ENCODE measurements at places on chromosomes 3 and 15.
A peak's percentile ranks its signal among the peaks of the same experiment; 100 is the strongest.

- no peak for DNase-seq
Measured at GRCh38 chr15:67383899-67384298, 129.3 kb downstream of the IQCH start.

DNA sequence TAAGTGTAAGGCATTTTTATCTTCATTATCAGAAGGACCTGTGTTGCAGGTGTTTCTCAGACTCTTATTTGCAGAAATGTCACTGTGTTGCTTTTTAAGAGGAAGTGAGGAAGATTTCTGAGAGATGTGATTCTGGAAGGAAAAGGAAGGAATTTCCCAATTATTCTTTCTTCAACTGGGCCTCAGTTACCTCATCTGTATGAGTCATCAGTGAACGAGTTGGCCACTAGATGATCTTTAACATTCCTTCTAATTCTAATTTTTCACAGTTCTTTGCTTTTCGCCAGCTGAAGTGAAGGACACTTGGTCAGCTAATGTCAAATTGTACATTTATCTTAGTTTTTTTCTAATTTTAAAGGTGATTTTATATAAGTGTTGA, 28.9 kb downstream of the CLEC3B start:
- no peak for DNase-seq

DNA sequence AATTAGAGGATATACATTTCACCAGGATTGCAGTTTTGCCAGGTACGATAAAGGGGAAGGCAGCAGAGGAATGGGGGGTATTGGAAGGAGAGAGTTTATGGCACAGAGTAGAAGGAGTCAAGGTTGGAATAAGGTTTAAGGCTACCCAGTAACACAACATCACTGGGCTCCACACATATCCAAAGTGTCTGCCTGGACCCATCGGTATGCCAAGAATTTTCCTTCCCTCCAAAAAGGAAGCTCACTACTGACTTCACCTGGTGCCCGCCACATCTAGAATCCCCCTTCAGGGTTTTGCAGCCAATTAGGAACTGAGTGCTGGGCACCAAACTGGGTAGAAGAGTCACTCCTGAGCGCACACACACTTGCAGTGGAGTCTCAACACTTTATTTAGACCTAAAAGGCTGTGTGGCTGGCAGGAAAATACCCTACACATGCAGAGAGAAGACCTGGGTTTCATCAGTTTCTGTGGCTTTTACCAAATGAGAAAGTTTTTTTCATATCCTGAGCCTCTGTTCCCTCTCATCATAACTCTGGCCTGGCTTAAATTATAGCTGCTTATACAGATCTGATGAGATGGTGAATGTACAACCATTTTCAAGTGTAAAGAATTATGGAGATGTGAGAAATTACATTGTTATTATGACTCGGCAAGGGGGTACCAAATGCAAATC, 190.8 kb upstream of the LPP start:
- no peak for DNase-seq

DNA sequence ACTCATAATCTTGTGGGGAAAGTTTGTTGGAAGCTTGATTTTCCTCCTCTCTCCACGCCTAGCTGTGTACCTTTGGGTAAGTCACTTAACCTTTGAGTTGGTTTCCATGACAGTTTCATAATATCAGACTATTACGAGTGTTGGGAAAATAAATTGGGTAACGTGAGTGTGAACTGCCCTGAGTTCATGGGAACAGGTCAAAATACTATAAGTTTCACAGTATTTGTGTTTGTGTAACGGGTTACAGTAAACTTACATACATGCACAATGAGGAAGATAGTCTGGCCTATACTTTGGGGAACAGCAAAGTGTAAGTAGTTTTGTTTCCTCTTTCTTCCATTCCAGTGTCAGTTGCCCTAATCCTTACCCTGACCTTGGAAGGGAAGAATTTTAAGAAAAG, 509.9 kb downstream of the MECOM start:
- no peak for DNase-seq

DNA sequence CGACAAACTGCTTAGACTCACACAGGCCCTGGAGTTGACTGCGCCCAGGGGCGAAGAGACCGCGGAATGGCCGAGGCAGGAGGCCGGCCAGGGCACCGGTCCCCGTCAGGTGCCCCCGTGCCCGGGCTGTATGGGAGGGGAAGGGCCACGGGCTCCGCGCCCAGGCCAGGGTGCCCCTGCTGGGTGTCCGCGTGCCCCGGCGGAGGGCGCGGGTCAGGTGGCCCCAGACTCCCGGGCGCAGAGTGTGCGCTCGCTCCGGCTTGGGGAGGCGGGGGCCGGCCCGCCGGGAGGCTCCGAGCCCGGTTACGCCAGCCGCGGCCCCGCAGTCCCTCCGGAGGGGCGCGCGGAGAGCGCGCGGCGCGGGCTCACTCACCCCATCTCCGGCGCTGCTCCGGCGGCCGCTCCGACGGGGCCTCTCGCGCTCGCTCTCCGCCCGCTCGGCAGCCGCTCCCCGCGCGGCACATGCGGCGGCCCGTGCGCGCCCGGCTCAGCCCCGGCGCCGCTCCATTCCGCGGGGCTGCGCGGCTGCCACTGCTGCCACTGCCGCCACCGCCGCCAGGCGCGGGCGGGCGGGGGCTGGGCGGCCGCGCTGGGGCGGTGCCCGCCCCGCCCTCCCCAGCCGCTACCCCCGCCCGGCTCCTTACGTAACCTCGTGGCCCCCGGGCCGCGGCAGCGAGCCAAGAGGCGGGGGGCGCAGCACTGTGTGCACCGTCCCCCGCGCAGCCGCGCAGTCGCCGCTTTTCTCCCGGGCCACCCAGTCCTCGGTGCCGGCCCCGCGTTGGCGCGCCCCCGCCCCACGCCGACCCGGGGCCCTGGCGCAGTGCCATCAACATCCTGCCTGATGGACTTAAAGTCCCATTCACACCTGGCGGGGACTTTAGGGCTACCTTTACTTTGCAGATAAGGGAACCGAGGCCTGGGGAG, at the start of gene HOMER2:
Gene HOMER2 (minus strand): TSS at position 563 of the 924 bp plus-strand sequence. CDS start 185 bp downstream, at position 378.
- peak; percentile 50 for DNase-seq

GRCh38 chr3:115662356-115662755, 39.0 kb downstream of the GAP43 start:
- DNase-seq: no peak

DNA sequence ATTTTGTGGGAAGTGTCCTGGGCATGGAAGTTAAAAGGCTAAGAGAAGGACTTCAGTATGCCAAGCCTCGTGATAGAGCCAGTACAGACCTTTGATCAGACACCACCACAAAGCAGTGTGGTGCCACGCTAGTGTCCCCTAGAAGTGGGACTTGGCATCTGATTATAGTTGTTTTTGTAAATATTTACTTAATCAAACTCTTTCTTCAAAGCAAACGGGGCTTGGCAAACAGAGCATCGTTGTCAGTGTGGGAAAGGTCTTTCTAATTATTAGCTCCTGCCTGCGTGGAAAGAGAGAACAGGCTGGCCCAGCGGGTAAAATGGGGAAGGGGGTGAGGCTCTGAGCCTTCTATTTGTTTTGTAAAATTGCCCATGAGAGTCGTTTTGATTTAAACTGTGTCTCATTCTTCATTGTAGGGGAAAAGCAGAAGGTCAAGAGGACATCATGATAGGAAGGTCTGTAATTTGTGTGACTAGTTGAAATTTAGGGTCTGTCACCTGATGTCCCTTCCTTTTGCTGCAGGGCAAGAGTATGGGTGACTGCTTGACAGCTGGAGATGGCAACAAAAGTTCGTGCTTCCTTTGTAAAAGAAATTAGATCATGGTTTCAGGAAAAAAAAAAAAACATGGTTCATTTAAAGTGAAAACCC, 105.0 kb downstream of the IQCH start:
- DNase-seq: no peak

DNA sequence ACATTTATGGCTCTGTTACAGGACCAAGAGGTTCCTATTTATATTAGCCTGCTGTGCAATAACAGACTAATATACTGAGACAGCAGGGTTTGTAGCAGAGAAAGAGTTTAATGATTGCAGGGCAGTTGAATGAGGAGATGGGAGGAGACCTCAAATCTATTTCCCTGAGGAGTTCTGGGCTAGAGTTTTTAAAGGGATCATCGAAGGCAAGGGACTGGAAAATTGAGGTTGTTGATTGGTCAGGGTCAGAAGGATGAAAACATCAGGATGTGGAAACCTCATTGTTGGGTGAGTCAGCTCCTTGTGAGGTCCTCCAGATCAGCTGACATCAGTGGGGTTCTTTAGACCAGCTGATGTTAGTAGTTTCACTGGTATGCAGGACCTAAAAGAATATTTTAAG, 60.6 kb upstream of the GOLGA8B start:
- DNase-seq: no peak

DNA sequence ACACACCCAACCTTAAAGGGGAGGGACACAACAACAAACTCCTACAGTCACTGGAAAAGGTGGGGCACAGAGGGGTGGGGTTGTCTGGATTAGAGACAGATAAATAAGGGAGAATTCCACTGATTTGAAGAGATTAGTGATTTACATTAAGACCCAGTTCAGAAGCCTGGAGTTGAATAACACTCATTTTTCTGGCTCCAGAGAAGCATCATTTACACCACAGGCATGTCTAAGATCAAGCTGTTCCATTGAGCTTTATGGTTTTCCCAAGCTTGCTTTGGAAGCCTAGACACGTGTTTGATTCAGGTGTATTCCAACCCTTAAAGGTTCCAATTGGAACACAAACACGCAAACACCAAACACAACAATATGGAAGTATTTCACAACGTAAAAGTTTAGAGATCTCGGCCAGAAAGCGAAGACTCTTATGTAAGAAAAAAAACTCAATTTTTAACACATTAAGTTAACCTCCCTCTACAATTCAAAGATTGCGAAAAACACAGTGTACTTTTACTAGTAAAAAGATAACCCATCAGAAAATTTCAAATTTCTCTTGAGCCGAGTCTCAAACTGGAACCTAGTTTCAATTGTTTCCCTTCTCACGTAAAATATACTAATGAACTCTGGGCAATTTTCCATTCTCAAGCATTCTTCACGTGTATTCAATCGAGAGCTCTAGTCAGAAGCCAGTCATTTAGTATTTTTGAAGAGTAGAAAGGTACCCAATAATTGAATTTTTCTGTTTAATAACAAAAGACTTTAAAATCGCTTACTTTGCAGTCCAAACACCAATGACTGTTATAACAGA, 2.1 kb downstream of the TRA2B start:
- no peak for DNase-seq

DNA sequence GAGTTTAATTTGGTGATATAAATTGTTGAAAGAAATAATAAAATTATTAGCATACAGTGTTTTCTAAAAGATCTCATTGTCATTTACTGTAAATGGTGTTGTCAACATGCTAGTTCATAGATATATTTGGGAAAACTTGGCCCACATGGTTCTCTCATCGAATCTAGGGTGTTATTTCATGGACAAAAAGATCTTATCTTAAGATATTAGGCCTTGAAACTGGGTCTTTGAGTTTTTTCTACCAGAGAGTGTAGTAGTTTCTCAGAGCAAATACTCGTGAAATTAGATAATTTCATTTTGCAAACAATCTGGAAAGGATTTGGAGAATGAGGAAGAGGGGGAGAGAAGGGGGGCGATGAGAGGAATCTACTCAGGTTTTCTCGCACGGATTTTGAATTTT, 107.9 kb downstream of the MEIS2 start:
- no peak for DNase-seq

DNA sequence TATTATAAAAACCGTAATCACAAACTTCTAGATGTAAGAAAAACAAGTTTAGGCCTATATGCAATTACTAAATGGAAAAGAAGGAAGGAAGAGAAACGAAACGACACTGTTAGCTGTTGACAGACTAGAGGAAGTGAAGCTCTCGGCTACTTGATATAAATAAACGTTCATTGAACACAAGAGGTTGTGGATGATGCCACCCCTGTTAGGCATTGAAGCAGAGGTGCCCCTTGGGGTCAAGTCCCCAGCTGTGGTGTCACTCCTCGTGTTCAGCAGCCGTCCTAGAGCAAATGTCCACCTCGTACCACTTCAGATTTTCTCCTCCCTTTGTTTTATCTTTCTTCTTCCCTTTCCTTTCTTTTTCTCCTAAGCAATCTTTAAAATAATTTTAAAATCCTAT, 146.5 kb upstream of the UBE2E1 start:
- no peak for DNase-seq

DNA sequence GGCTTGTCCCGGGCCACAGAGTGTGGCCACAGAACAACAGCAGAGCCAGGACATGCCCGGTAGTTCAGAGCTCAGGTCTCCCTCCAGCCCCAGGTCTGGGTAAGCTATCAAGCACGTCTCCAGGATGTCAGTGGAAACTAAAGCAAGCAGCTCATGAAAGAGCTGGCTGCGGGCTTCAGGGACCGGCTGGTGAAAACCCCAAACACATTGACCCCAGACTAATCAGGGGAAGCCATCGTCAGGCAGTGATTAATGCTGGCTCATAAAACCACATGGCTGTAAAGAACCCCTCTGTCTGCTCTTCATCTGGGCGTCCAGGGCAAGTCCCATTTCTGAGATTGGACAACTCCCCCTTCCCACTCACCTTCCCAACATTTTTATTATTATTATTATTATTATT, 37.8 kb downstream of the LMCD1 start:
- DNase-seq: no peak

- no peak for DNase-seq
Measured at GRCh38 chr15:71634820-71635560, 175.4 kb upstream of the NR2E3 start.

GRCh38 chr3:100089812-100090668, 24.3 kb downstream of the FILIP1L start:
- DNase-seq: peak; percentile 43

DNA sequence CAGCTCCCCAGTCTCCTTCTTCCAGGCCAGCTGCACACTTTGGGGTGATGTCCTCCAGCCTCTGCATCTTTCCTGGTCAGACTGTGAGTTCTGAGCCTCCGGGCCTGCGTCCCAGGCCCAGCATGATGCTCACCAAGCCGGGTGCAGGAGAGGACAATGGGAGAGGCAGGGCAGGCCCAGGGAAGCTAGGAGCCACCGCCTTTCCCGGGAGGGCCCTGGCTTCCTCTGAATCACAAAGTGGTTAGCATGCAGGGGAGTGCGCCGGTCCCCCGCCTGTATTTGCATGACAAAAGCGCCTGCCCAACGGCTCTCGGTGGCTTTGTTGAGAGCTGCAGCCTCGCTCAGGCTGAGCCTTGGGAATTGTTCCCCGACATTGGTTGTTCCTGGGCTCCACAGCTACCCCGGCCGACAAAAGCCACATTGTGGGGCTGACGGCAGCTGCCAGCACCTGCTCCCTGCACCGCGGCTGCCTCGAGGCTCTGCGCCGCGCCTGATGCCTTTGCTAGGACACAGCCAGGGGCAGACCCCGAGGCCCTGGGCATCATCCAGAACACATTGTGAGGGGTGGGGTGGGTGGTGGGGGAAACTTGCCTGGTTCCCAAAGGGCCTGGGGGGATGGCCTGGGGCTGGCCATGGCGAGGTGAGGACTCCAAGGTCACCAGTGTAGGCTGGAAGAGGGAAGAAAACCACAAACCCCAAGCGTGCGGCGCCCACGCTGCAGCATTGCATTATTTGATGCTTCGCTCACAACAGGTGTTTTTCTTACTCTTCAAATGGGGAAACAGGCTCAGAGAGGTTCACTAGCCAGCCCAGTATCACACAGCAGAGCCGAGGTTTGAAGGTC, 20.0 kb upstream of the KLF13 start:
- peak; percentile 96 for DNase-seq

DNA sequence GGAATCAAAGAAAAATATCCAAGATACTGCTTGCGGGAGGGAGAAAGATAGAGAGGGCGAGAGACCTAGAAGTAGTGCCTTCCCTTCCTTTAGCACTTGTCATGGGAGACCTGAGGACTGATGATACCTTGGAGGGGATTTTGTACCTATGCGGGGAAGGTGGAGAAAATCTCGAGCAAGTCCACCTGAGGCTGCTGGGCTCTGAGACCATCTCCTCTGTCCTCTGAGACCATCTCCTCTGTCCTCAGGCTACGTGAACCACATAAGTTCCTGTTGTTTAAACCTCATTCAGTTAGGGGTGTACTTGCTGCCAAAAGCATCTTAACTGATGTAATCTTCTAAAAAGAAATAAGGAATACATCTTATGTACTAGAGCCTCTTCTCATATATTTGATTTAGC, 164.9 kb downstream of the NR2F2 start:
- DNase-seq: no peak
